ENCODE measurements at places on chromosomes 1 and 21.

- DNase-seq = no peak
These were observed 251.6 kb downstream of the AKT3 start for GRCh38 chr1:243598433-243598832.

- no peak for DNase-seq
These were observed 336.3 kb upstream of the NCAM2 start for GRCh38 chr21:20661745-20662422.

DNA sequence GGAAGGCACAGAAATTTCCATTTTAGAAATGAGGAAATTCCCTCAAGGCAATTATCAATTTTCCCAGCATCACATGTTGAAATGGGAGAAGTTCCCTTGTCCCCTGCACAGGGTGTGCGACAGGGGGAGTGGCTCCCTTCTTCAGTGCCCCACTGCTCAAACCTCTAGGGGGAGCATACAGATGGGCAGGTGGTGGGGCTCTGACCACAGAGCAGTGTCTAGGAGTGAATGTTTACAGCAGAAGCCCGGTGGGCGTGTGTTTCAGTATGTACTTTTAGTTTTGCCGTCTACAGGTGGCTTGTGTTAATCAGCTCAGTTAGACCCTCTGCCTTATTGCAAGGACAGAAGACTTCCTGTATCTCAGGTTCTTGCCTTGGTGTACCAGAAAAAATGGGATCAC, 493.7 kb upstream of the PLXNA2 start:
- no peak for DNase-seq

GRCh38 chr1:44499306-44499705, 94.3 kb downstream of the RNF220 start:
- no peak for DNase-seq

GRCh38 chr1:16618719-16619118, 5.4 kb upstream of the NBPF1 start:
- DNase-seq = no peak
